Occipital lobe (tissue), 3 donors: ENCODE measurements at places on chromosomes 2 and 18. TPM values are rescaled to one million over a fixed set of nuclear protein-coding genes. Genes with fewer than 3 reads are reported as not detected.

DNA sequence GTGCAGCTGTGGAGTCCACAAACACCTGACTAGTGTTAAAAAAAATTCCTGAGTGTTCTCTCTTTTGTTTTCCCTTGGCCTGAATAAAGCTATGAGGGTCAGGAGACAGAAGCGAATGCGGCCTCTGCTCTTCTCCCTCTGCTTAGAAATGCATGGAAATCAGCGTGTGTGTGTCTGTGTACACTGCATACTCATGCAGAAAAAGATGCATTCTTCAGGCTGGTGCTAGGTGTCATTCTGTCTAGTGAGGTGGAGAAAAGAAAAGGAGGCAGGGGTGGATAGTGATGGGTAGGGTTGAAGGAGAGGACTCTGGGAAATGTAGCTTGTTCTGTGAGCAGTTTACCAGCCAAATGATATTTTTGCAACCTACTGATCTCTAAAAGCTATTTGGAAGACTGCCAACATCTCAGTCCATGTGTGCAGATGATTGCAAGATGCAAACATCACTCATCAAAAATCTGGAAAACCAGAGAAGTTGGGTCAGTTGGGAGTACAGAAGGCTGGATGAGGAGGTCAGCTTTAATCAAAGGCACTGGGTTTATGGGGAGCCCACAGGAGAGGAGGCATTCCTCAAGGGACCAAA, 177.7 kb downstream of the INSIG2 start:
- DNase-seq, result no peak

Gene MAP3K19
- total RNA-seq, result 0.78 TPM

Gene METTL8
- total RNA-seq, result 25.3 TPM

DNA sequence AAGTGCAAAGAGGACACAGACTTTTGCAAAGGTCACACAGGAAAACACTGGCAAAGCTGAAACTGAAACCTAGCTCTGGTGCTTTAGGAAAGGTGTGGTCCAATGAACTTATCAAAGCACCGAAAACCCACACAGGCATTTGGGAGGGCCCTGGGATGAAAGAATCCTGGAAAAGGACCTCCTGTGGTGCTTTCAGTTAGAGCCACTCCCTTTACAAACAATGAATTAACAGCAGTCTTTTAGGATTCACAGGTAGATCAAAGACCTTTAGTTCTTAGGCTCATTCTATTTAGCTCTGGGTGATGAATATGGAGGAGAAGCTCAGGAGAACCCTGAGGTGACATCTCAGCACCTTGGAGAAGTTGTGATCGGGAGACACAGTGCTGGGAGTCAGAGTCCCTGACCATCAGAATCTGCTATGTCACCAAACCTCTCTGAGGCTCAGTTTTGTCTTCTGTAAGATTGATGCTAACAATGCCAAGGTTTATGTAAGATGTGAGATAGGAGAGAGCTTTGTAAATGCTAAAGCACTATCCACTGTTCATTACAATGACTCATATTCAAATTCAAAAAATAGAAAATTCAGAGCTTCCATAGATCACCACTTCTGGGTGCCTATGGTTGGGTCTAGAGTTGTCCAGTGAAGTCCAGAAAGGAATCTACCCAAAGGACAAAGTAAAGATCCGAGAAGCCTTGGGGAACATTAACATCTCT, 39.3 kb downstream of the VSNL1 start:
- no peak for DNase-seq

Gene IL37
- total RNA-seq, result not detected

Gene MPP4
- total RNA-seq, result 0.31 TPM

- DNase-seq, result no peak
These were observed 51.2 kb downstream of the LIMS1 start for GRCh38 chr2:108585436-108585835.

DNA sequence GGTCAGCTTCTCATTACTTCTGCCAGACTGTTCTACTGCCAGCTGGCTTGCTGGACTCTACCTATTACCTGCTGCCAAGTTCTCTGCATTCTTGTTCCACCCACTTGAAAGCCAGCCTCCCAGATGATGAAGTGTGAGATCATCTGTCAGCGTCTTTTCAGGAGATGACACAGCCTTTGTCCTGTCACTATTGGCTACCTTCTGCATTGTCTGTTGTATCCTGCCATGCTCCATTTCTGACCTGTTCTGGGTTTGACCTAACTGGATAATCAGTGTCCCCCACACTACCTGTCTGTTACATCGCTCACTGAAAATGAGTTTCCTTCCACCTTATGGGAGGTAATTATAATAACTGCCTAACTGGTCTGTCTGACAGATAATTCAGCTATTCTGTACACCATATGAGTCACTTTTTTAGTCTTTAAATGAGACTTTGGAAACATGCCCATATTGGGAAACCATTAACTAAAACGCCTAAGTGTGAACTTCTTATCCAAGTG, 520.6 kb downstream of the METTL4 start:
- no peak for DNase-seq

- DNase-seq, result no peak
These were observed 746.6 kb upstream of the DDX18 start for GRCh38 chr2:117067900-117068299.

Gene KIF1A
- total RNA-seq, result 219 TPM

Gene BOLL
- total RNA-seq, result not detected

Gene AKAIN1
- total RNA-seq, result 3.6 TPM

Gene TBC1D8
- 11.7 TPM for total RNA-seq

DNA sequence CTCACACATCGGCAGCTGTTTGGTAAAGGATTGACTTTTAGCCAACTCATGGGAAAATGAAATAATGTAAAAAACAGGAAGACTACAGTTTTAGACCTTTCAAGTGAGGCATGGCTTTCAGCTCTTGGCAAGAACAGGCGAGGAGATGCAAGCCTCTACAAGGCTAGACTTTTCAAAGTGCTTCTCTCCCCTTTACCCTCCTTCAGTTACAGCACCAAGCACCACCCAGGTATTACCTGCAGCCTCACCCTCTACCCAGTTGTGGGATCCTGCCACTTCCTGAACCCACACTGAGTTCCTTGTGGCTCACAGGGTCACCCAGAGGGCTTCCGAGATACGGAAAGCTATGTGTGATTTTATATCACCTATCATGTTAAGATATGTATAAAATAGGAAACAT, 14.7 kb downstream of the UGT1A10 start:
- DNase-seq, result no peak

DNA sequence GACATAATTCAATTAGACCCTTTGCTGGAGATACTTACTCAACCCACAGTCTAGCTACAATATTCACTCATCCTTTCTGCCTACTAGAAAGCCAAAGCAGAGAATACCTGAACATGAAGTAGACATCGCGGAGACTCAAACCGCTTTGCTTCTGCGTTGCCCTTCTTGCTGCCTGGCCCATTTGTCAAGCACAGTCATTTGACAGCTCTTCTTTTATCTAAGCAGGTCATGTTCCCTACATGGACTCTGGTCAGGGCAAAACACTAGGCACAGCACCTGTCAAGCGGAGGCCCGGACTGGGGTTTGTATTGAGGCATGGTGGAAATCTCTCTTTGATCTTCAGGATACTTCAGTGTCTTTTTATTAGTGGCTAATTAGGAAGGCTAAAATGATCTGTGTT, 89.7 kb downstream of the FARSB start:
- DNase-seq, result no peak

Gene IL36G
- not detected for total RNA-seq

- no peak for DNase-seq
These were observed 29.9 kb upstream of the PDE1A start for GRCh38 chr2:182456784-182457183.

DNA sequence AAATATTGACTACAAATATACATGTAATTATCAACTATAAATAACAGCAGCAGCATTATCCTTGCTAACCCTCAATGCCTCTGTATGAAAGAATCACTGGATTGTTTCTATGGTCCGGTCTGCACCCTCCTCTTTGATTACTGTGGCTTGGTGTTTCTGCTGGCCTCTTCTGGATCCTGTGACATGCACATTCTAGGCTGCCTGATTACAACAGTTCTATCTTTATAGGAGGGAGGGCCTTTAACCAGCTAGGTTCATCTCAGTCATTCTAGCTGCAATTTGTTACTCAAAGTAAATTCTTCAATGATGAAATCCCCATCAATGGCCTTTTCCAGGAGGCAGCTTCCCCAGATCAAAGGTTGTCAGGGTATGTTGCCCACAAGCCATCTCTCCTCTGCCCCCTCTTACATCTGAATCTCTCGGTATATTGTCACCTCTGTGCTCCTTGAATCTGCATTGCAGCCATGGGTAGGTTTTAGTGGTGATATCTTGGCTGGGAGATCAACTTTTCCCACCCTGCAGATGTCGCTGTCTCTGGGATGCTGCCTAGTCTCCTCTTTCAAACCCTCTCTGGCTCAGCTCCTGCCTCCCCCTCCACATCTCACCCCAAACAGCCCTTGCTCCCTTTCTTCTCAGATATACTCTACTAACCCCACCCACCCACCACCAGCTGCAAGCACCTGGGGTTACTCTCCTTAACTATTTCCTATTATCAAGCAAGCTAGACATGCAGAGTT, 106.2 kb upstream of the BZW1 start:
- no peak for DNase-seq

GRCh38 chr18:58221060-58221725, 177.2 kb downstream of the NEDD4L start:
- DNase-seq, result no peak

GRCh38 chr2:8058652-8059051, 623.2 kb upstream of the ID2 start:
- DNase-seq, result no peak

- DNase-seq, result no peak
These were observed 56.4 kb upstream of the ODC1 start for GRCh38 chr2:10504370-10504993.

GRCh38 chr18:78418379-78418778, 561.2 kb upstream of the SALL3 start:
- no peak for DNase-seq

GRCh38 chr2:3222636-3223035, 155.0 kb downstream of the EIPR1 start:
- no peak for DNase-seq

Gene DLX2
- total RNA-seq, result 3.3 TPM

DNA sequence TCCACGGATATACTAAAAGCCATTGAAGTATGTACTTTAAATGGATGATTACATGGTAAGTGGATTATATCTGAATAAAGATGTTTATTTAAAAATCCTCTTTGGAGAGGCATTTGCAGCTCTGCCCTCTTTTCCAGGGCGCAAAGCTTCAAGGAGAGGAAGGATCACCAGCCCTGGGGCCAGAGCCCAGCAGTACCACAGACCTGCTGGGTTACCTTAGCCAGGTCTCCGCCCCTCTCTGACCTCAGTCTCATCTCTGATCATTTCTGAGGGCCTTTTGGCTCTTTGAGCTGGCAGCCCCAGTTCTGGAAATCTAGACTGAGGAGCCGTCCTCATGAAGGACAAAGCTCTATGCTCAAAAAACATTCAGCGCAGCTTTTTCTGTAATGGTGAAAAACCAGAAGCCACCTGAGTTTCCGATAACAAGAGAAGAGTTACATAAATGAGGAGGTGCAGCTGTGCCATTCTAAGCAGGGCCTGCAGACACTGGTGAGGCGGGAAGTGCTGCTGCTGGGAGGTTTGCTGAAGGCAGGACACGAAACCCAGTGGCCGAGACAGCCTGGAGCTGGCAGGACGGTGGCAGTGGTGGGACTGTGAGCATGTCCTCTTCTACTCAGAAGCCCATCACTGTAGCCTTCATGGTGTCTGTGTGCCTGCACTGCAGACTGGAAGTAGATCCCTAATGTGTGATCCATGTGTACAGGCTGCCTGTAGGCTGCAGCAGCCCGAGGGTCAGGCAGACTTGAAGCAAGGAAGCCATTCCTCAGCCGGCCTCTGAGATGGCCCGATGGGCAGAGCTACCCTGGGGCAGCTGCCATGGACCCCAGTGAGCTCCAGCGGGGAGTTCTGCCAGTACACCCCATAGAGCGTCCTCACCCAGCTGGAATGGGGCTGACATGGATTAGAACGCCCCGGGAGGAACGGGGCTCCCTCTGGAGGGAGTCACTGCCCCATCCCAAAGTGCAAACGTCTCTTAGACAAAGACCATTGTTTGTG, 27.7 kb downstream of the ADRA2B start:
- no peak for DNase-seq

Gene SNX17
- total RNA-seq, result 51.5 TPM

- DNase-seq, result no peak
These were observed 7.3 kb downstream of the ALPP start for GRCh38 chr2:232385660-232386489.

DNA sequence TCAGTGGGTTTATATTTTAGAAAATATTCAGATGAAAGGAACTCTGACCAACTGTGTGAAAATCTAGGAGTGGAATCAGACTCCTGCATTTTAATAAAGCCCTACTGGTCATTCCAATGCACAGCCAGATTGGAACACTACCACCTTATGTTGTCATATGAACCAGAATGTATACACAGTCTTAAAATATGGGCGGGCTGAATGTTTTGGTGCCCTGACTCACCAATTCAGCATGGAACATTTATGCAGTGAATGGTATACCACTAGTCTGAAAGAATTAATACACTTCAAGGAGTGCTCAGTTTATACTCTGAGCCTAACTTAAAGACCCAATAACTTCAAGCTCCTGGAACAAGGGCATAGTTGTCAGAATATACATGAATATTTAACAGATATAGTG, 280.9 kb upstream of the TCF4 start:
- no peak for DNase-seq

DNA sequence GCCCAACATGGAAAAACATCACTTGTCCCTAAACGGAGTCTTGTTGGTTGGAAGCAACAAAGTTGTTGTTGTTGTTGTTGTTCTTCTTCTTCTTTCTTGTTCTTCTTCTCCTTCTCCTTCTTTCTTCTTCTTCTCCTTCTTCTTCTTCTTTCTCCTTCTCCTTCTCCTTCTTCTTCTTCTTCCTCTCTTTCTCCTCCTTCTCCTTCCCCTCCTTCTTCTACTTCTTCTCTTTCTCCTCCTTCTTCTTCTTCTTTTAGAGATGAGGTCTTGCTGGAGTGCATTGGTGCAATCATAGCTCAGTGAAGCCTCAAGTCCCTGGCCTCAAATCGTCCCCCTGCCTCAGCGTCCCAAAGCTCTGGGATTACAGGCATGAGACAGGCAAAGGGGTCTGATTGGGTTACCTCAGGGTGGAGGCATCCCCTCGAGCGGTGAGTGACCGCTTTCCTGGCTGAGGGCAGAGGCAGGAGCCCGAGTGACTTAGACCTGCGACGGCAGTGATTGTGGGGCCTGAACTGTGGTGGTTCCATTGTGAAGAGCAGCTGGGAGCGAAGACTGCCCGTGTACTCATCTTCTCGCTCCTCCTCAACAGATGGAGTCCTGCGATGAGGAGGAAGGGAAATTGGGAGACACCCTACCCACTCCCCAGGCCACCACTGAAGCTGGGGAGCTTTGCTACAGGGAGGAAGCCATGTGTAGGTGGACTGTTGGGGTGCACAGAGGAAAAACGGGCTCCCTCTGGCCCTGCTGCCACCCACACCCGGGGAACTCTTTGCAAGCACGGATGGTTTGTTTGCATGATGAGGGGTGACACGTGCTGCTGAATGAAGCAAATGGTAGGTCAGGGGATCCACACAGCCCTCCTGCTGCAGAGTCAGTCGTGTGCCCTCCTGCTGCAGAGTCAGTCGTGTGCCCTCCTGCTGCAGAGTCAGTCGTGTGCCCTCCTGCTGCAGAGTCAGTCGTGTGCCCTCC, 7.0 kb upstream of the PER2 start:
- no peak for DNase-seq

GRCh38 chr2:125398738-125399524, 1257.0 kb upstream of the GYPC start:
- no peak for DNase-seq
